HAP-1 (cell line): ENCODE measurements at places on chromosomes 7 and 10.

DNA sequence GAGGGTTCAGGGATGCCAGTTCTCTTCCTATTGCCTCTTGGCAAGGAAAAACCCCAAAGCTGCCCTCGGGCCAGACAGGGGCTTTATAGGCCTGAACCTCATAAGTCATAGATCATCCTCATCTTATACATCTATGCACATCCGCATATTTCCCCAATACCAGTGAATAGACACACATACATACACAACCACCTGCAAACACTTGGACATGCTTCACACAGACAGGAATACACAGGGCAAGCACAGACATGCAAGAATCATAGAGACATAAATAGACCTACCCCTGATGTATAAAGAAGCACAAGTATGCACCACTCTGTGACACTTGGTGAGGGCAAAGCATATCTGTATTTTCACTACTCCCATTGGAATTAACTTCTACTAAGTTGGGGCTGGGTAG, 30.7 kb downstream of the MBL2 start:
- DNase-seq: no peak

DNA sequence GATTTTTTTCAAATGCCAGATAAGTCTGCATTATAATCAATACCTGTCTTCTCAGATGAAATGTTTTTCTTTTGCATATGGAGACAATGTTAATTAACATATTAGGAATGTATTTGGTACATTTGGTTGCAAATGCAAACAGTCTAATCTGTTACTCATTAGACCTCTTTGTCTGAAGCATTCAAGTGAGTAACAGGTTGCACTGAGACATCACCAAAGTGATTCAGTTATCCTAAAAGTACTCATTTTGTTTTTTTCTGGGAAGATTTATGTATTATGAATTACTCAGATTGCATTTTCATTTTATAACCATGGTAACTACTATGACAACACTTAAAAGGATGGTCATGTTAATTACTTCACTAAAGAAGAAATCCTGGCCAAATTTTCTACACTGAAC, 513.6 kb downstream of the HTR7 start:
- DNase-seq: no peak

DNA sequence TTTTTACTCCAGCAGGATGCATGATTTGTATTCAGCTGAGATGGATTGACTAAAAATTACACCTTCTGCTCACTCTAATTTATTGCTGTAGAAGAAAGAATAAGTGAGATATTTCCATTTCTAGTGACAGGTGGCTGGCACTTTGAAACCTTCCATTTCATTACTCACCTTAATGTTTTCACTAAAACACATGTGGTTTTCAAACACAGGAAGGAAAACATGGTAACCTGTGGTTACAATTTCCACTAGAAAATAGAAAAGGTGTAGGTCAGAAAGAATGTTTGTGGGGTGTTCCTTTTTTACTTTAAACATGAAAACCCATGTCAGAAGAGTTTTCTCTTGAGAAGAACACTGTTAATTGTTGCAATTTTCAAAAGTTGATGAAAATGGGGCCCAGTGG, 12.0 kb upstream of the PRKCQ start:
- no peak for DNase-seq

DNA sequence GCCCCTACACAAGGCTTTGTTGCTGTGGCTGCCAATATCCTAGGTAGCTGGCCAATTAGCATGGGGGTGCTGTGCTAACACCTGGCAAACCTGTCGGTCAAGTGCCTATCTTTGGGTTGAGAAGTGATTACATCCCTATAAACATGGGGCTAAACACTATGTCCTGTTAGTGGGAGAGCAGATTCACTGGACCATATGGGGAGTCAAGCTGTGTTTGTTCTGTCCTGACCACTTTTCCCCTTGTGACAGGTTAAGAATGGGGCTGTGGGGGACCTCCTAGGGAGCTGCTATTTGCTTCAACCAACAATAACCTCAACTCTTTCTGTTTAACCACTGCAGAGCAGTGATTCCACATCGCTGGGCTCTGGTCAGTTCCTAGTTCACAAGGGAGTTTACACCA, 151.5 kb upstream of the AOAH start:
- DNase-seq: no peak

DNA sequence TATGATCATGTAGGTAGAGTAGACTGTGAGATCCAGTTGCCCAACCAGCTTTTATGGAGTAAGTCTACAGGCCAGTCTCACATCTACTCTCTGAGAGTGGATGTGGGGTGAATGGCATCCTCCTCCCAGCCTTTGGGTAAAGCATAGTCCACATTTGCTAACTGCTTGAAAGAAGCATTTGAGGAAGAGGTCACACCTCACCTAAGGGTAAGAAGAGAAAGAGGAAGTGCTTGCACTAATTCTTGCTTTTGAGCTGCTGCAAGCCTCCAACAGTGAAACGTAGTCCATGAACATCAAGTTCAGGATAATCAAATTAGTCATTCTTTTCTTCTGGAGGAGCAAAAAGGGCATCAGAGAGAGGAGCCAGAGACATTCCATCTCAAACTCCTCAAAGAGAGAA, 93.9 kb upstream of the AGR3 start:
- no peak for DNase-seq

DNA sequence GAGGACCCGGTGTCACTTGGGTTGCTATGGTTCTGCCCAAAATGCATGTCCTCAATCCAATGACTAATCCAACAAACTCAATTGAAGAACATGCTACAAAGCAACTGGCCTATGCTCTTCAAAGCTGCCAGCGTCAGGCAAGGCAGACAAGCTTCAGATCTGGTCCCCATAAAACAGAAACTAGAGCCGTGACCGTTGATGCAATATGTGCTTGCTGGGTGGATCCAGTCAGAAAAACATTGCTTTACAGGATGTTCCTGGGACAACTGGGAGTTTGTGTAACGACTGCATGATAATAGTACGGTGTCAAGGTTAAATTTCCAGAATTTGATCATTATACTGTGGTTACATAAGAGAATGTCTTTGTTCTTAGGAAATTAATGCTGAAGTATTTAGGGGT, 120.7 kb upstream of the CTBP2 start:
- DNase-seq: no peak

DNA sequence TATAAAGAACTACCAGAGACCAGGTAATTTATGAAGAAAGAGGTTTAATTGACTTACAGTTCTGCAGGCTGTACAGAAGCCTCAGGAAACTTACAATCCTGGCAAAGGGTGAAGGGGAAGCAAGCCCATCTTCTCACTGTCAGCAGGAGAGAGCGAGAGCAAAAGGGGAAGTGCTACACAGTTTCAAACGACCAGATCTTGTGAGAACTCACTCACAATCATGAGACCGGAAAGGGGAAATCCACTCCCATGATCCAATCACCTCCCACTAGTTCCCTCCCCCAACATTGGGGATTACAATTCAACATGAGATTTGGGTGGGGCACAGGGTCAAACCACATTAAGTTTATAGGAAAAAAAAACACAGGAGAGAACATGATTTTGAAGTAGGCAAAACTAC, 222.1 kb upstream of the SHH start:
- DNase-seq: no peak

GRCh38 chr10:111750165-111750849, 433.3 kb downstream of the GPAM start:
- DNase-seq: no peak

GRCh38 chr10:29316308-29317026, 27.6 kb downstream of the LYZL1 start:
- DNase-seq: no peak

DNA sequence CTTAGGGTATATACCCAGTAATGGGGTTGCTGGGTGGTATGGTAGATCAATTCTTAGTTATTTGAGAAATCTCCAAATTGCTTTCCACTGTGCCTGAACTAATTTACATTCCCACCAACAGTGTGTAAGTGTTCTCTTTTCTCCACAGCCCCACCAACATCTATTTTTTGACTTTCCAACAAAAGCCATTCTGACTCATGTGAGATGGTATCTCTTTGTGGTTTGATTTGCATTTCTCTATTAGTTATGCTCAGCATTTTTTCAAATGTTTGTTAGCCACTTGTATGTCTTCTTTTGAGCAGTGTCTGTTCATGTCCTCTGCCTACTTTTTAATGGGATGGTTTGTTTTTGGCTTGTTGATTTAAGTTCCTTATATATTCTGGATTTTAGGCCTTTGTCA, 66.4 kb downstream of the MGAM2 start:
- no peak for DNase-seq

GRCh38 chr7:36217211-36217960, 64.3 kb downstream of the EEPD1 start:
- no peak for DNase-seq

- no peak for DNase-seq
These were observed 91.2 kb downstream of the OTUD1 start for GRCh38 chr10:23530079-23530478.

DNA sequence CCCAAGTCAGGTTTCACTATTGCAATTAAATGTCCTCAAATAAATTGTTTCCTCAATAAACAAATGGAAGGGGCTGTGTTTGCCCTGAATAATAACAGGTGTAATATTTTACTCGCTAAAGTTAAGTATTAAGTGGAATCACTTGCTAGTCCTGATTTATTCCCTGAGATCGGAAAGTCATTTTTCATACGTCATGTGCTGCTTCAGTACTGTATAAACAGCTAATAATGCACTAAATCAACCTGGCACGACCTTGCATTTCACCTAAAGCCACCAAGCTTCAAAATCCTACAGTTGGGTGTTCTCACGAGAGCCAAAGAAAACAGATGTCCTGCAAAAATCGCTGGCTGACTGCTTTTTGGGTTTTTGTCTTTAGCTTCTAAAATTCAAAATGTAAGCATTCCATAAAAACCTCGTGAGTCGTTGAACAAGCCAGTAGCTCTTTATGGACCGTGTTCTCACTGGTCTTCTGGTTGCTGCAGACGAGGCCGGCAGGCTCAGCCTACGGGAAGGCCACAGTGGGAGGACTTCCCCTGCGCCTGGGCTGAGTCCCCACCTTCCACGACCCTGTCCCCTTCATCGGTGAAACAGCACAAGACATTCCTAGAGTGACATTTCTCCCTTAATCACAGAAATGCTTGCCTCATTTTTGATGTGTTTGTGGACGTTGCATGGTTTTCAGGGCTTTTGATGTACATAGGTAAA, 17.9 kb upstream of the MNX1 start:
- no peak for DNase-seq

DNA sequence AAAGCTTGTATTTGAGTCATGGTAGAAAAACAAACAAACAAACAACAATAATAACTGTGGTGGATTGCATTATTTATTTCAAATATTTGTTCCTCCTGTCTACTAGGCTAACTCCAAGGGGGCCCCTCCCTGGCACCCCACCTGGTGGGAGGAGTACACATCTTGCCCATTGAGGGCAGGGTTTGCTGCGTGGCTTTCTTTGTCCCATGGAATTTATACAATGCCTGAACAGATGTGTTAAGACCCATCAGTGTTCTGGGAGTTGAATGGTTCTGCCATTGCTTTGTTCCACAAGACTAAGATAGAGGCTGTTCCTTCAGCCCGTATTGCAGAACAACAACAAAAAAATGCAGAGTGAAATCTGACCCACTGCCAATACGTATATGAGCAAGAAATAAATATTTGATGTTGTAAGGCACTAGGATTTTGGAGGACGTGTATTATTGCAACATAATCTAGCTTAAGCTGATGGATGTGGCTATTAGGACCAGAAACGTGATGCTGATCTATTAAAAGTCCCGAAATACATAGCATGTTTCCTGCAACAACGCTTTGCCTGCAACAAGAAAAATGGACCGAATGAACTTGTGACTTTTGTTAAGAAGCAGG, 119.1 kb upstream of the JCAD start:
- DNase-seq: no peak

DNA sequence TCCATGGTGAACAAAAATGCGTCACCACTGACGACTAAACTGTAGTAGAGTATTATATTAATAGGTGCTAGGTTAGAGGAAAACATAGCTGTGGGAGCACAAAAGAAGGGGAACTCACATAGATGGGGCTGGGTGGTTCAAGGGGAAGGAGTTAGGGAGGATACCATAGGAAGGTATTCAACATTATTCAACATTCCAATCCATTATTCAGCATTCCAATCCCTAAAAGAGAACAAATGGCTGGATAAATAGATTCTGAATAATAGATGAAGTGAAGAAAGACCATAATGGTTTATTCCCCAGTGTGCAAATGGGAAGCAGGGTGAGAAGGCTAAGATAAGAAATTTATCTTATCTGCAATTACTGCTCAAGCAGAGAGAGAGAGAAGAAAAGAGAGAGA, 61.4 kb downstream of the AASS start:
- DNase-seq: peak; percentile 89

DNA sequence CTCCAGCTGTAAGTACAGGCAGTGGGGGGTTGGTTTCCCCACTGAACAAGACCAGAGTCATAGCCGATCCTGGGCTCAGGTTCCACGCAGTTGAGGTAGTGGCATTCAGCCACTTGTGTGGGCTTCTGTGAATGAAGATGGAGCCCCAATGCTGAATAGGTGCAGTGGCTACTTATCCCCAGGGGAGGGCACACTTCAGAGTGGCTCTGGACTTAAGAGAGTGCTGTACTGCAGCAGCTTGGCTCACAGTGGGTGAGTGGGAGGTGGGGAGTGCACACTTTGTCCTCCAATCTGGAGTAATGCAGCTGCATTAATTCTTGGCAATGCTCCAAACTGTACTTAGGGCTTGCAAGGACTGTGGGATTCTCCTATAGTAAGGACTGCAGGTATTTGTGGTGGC, 81.9 kb downstream of the BUB3 start:
- DNase-seq: no peak

DNA sequence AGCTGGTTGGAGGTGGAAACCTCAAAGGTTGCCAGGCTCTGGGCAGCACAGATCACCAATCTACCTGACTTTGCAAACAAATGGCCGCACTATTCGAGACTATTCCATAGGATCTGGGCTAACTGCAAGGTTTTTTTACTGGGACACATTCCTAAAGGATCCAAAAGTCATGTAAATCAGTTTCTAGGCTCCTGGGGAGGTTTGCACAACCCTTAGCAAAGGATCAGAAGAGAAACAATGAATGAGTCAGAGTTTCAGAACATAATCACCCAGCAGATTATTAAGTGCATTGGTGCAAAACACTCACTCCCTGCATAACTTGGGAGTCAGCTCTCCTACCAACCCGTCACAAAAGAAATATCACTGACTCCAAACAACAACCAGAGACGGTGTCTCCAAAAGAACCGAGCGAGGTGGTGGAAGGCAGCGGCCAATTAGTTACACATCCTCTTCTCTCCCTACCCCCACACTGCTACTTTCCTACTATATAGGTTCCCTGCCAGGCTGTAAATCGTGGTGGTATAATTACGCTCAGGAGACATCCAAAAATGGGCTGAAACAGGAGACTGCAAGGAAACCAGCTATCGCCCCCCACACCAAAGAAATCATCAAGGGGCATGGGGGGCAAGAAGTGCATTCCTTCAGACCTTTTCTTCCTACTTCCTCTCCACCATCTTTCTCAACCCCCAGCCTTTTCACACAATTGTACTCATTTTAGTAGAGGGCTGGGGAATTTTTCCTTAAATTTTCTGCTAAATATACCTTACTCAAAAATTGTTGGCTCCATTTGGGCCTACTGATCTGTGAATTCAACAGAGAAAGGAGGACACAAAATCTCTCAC, 3.2 kb downstream of the UBE2H start:
- peak; percentile 93 for DNase-seq

- DNase-seq: no peak
These were observed 741.4 kb upstream of the POT1 start for GRCh38 chr7:125670926-125671572.

GRCh38 chr10:101495324-101495925, 92.6 kb downstream of the POLL start:
- DNase-seq: peak; percentile 10

- no peak for DNase-seq
These were observed 20.6 kb upstream of the CELF2 start for GRCh38 chr10:10996966-10997620.

- DNase-seq: no peak
These were observed 197.2 kb upstream of the SH2B2 start for GRCh38 chr7:102089175-102090098.
